ENCODE measurements at places on chromosomes 6 and 20. TPM values are rescaled to one million over a fixed set of nuclear protein-coding genes. Genes with fewer than 3 reads are reported as not detected.
A peak's percentile ranks its signal among the peaks of the same experiment; 100 is the strongest.

- DNase-seq = no peak
Observed at GRCh38 chr20:57847104-57847503, 137.3 kb upstream of the PMEPA1 start.

The HEY2 gene
- 43.0 TPM for total RNA-seq

- DNase-seq = peak; percentile 77
Observed at GRCh38 chr6:158067436-158068015, 85.9 kb downstream of the SYNJ2 start.

DNA sequence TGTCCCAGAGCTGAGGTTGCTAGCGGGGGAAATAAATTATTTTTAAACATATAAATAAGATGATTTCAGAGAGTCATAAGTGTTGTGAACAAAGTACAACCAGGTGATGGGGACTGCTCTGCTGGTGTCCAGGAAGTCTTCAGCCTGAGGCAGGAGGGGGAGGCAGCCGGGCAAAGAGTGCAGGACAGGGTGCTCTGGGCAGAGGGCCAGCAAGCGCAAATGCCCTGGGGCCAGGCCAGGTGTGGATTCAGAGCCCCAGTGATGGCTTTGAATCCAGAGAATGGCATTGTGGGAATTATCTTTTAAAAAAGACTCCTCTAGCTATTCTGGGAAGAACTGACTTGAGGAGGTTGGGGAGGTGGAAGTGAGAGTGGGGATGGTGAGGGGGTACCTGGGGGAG, 1.6 kb downstream of the CLPSL1 start:
- peak; percentile 63 for DNase-seq

GRCh38 chr6:22020299-22021003, 276.4 kb downstream of the PRL start:
- no peak for DNase-seq

The STX11 gene
- 1.6 TPM for total RNA-seq

DNA sequence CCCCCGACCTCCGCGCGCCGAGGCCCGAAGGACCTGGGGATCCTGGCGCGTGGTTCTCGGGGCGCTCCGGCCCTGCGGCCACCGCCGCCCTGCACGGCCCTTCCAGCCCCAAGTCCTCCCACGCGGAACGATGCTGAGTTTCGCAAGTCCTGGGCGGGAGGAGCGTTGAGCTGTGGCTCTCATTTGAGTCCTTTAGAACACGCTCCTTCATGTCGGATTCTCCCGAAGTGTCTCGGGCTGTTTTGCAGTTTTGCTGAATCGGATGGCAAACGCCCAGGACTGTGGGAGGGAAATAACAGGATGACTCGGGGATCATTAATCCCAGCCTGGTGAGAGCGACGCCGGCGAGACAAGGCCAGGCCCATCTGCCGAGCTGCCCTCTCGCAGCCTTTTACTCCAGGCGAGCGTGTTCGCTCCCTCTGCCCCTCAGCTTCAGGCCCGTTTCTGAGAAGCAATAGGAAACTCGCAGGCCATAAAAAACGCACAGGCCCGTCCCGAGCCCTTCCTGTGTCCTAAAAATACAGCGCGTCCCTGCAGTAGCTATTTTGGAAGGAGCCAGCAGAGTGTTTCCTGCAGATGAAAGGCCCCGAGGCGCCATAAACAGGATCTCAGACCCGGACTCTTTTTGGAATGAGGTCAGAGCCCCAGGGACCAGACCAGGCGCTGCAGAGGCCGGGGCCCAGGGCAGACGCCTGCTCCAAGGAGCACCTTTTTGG, 153.5 kb downstream of the DLL1 start:
- DNase-seq = no peak

GRCh38 chr6:16332175-16332542, 93.8 kb downstream of the GMPR start:
- no peak for DNase-seq

DNA sequence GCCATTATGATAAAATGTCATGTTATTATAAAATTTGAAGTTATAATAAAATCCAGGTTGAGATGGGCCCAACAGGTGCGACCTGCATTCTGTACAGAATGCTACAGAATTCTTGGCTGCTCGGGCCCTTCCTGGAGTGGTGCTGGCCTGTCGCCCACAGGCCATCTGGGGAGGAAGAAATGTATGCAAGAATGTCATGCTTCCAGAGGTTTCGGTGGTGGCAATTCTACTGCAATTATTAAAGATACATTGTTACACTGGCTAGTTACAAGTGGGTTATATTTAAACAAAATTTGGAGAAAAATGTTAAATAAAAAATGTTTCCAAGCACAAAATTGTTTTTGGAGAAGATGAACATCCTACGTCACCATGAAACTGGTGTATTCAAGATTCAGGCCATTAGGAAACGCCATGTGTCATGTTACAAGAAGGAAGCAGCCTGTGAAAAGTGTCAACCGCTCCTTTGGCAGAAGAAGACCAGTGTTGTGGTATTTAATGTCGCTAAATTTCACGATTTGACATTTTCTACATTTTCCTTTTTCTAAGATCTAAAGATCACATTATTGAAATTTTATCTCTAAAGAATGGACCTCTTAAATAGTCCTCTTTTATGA, 7.1 kb downstream of the RAMACL start:
- DNase-seq = no peak

DNA sequence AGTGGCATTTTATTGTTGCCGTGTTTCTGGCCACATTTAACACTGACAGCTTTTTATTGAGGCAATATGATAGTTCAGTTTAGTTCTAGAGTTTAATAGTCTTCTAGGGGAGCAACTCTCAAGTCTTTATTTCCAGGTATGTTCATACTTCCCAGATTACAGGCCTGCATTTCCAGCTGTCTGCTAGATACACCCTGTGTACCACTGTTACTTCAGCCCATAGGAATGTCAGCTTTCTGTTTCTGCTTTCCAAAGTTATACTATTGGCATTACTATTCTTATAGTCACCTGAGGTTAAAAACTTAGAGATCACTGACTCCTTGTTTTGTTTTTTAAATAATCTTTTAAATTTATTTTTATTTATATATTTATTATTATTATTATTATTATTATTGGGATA, 7.6 kb downstream of the ZNF451 start:
- DNase-seq = no peak

The PRICKLE4 gene
- total RNA-seq = 3.6 TPM

- DNase-seq = no peak
Observed at GRCh38 chr20:56487216-56487615, 18.8 kb downstream of the RTF2 start.

GRCh38 chr6:20696676-20697075, 162.4 kb downstream of the CDKAL1 start:
- DNase-seq = no peak

GRCh38 chr6:122969999-122970533, 26.0 kb upstream of the CLVS2 start:
- DNase-seq = no peak

GRCh38 chr6:52834481-52834880, 6.1 kb downstream of the GSTA5 start:
- no peak for DNase-seq

All from chondrocyte (in vitro differentiated cells).